ENCODE measurements at places on chromosomes 2 and 18.

GRCh38 chr2:52884761-52885352, 882.7 kb upstream of the CHAC2 start:
- DNase-seq: no peak

- DNase-seq: no peak
These were observed 59.1 kb downstream of the SAP130 start for GRCh38 chr2:127968610-127969339.

DNA sequence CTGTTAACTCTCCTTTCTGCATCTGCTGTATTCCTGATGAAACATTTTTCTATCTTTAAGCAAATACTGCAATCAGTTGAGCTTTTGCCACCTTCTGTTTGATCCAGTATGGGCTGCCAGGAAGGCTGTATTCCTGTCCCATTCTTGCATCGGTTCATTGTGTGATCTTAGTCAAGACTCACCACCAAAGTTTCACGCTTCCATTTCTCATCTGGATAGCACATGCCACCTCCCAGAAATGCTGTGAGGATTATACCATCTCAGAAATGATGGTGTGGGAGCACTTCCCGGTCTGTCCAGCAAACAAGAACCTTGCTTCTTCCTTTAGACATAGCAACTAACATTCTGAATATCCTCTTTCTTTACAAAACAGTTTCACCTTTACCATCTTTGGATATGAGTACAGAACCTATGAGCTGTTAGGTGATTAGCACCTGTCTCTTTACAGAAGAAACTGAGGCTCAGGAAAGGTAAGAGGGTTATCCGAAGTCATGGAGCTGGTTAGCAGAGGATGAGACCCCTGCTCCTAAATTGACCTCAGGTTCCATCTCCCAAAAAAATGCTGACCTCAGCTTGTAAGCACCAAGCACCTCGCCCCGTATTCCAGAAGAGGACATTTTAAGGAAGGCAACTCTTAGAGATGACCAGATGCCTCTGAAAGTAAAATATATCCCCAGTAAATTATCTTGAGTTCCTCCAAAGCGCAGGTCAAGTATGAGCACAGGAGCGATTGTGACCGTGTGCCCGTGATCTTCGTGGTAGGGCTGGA, 56.8 kb downstream of the FEZ2 start:
- no peak for DNase-seq

GRCh38 chr18:7382328-7383001, 151.6 kb downstream of the LRRC30 start:
- no peak for DNase-seq

DNA sequence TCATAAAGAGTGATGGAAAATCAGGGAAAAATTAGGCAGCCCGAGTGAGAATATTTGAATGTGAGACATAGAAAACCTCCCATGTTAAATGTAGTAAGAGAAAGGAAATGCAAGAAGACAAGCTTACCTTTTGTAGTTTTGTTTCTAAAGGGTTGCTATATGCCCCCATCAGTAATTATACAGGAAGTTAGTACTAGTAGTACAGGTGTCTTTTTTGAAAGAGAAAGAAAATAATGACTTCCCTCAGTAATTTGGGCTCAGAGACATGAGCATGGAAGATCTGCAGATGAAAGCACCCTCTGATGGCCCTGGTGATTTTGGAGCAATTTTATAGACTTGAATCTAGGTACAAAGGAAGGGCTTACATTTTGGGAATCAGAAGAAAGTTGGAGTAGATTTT, 80.8 kb downstream of the RHBDD1 start:
- DNase-seq: no peak

- no peak for DNase-seq
These were observed 597.2 kb upstream of the ZEB2 start for GRCh38 chr2:145116834-145117725.

- no peak for DNase-seq
These were observed 3.8 kb downstream of the LIPG start for GRCh38 chr18:49565612-49566011.

- DNase-seq: no peak
These were observed 159.6 kb upstream of the SIX2 start for GRCh38 chr2:45168711-45169338.

GRCh38 chr2:150925611-150926010, 336.1 kb downstream of the RBM43 start:
- DNase-seq: no peak
